ENCODE measurements at places on chromosomes 2 and 18.

DNA sequence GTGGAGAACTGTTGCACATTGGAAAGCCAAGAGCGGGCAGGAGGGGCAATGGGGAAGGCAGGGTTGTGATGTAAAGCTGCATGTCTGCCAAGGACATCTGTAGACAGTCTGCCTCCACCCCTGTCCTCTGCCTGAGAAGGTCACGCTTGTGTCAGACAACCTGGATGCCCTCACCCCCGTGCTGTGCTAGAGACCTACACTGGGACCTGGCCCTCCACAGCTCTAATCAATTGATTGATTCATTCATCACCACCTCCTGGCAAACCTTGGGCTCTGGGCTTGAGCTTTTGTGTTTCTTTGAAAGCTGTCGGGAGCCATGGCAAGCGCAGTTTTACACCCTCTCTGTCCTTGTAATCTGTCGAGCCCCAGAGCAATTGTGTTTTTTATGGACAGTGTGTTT lies 41.1 kb downstream of the MARCO start:
- DNase-seq, result no peak

DNA sequence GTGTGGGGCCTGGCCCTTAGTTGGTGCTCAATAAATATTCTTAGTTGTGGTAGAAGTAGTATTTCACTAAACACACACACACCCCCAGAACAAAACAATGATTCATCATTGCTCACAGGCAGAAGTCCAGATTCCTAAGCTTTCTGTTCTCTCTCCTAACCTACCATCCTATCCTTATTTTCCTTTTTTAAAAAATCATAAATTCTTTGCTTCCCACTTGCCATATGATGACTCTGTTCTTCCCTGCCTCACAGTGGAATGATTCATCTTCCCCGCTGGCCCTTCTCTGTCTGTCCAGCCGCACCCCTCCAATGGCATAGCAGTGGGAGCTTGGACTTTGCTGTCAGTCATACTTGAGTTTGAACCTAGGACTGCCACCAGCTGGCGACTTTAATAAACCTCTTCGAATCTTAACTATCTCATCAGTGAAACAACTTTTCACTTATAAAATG lies 5.2 kb downstream of the EML6 start:
- DNase-seq, result no peak

DNA sequence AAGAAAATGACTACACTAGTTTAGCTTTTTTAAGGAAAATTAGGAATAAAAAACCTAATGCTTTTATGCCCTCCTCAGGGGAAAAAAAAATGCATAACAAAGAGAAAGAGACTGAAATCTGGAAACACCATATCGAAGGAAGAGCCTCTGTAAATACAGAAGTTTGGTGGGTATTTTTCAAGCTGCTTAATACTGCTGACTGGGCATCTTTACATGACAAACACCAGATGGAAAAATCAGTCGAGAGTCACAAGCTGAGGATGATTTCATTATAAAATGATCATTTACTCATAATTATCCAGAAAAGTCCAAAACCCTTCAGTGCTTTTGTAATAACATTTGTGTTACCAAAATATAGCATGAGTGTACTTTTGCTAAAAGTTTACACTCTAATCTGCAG lies 1600.7 kb upstream of the ACVR2A start:
- DNase-seq, result no peak

GRCh38 chr18:51195451-51196117 lies 1.9 kb downstream of the MEX3C start:
- peak; percentile 19 for DNase-seq

- no peak for DNase-seq
These were observed 21.6 kb downstream of the STON1 start for GRCh38 chr2:48551548-48551947.

DNA sequence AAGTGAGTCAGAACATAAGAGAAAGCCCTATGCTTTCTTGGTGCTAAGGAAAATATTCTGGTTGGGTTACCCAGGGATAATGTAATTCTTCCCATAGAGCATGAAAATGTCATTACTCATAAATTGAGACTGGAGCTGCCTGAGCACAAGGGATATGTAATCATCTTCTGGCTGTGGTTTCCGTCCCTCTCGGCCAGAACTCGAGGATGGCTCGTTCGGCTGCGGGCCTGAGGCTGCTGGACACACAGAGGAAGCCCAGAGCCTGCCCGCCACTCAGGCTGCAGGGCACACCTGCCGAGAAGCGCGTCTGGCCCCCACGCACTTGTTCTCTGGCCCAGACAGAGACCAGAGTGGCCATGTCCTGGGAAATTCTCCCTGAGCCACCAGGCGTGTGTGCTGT lies 104.9 kb downstream of the ASAP2 start:
- DNase-seq, result no peak

DNA sequence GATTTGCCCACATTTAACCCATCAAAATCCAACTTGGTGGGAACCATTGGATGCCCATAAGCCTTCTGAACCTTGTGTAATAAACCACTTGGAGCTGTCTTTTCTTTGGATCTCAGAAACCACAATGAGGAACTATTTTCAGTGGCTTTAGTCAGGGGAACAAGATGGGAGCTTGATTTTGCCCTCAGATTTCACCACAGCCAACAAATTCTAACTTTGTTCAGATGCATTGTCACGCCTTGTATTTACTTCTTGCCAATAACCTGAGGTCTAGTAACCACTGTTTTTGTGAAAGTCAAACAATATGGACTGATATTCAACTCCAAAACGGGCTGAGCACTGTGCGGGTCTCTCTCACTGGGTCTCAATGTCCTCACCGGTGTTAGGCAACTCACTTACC lies 508.2 kb downstream of the TNS1 start:
- no peak for DNase-seq

DNA sequence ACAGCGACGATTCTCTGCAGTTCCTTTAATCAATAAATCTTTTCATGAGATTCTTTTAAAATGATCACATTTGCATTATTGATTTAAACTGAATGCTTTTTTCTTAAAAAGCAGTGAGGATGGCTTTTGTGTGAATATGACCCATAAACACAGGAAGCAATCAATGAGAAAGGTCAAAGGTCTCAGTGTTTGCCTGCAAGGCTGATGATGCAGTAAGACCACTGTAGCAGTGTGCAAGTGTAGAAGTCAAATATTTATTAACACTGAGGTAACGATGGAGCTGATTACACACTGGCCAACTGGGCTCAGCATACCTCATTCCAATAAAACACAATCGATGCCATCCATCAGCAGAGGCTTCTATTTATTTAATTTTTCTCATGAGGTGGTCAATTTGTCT lies 633.5 kb downstream of the DCDC2C start:
- no peak for DNase-seq

GRCh38 chr18:3869848-3870247 lies 419.9 kb downstream of the TGIF1 start:
- DNase-seq, result no peak

- DNase-seq, result no peak
These were observed 102.9 kb downstream of the OSR1 start for GRCh38 chr2:19255481-19255880.

GRCh38 chr2:126949775-126950174 lies 51.1 kb downstream of the TEX51 start:
- no peak for DNase-seq

- no peak for DNase-seq
These were observed 13.6 kb downstream of the METAP1D start for GRCh38 chr2:172013396-172013795.

- no peak for DNase-seq
These were observed 9.2 kb upstream of the CDKL4 start for GRCh38 chr2:39252888-39253518.

- no peak for DNase-seq
These were observed 28.0 kb downstream of the CNGA3 start for GRCh38 chr2:98374286-98374685.

GRCh38 chr2:151967829-151968722 lies 130.8 kb downstream of the CACNB4 start:
- DNase-seq, result no peak

- no peak for DNase-seq
These were observed 359.3 kb downstream of the RIT2 start for GRCh38 chr18:42756214-42756613.

DNA sequence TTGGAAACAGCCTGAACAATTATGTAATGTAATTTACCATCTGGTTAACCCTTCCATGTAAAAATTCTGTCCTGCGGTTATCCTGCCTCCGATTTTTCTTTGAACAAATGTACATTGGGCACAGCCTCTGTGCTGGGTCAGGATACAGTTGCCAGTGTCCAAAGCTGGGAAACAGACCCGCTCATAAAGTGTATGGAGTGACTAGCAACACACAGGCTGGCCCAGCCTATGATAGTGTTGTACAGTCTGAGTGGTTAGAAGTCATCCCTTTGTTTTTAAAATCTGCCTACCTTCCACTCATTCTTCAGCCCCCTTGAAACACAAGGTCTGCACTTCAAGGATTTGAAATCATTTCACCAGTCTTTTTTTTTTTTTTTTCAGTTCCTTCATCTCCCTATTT lies 50.1 kb downstream of the FEZ2 start:
- no peak for DNase-seq

DNA sequence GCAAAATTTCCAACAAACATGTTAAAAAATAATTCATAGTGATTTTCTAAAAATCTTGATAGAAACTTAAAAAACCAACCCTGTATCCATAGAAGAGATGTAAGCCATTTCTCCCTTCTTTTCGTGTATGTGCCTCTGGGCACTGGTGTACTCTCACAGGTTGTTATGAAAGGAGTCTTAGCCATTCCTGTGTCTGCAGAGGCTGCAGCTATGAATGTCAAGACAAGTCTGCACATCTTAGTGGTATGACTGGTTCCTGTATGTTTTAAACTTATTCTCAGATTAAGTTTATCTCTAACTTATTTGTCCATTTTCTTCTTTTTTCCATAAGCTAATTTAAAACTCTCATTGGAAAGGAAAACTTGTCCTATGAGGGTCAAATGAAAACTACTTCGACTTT lies 84.0 kb downstream of the DPP4 start:
- DNase-seq, result no peak

DNA sequence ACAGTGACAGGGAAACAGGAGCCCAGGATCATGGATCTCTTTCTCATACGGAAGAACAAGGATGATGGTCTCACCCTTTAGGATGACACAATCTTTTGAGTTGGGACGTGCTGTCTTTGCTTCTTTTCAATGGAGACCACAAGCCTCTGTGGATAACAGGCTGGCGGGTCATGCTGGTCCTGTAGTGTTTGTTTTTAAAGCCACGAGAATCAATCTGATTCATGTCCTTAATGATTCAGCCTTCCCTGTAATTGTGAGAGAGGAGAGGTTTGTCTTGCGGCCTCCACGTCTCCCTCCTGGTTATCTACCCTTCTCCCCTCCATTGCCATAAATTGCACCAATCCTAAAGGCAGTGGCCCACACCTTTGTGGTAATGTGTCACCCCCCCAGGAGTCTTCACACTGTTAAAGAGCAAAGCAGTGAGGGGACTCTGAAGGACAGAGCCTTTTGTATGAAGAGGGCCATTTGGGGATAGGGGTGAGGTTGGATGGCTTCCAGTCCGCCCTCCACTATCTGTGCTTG lies 87.7 kb upstream of the TGFA start:
- DNase-seq, result no peak

- DNase-seq, result no peak
These were observed 169.8 kb downstream of the TRIM43 start for GRCh38 chr2:95761556-95761955.

DNA sequence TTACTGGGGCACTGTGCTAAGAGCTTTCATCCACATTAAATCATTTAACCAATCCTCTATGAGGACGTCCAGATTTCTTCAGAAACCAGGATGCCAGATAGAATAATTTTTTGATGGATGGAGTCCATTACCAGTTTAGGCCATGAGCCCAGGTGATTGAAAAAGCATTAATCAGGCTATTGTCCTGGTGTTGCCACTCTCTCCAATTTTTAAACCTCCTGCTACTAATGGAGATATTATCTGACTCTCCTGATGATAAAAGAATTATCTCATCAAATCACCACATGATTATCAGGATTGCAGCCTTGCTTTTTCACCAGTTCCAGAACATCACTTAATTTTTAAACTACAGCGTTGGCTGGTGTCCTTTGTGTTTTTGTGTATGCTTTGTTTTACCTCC lies 402.2 kb downstream of the CLIP4 start:
- DNase-seq, result no peak

- DNase-seq, result no peak
These were observed 17.9 kb upstream of the XIRP2 start for GRCh38 chr2:166870346-166870745.
